Jurkat, Clone E6-1 (cell line): ENCODE measurements at places on chromosomes 3 and 15.

GRCh38 chr3:112539825-112540650 is 21.7 kb downstream of the ATG3 start:
- DNase-seq, result no peak

DNA sequence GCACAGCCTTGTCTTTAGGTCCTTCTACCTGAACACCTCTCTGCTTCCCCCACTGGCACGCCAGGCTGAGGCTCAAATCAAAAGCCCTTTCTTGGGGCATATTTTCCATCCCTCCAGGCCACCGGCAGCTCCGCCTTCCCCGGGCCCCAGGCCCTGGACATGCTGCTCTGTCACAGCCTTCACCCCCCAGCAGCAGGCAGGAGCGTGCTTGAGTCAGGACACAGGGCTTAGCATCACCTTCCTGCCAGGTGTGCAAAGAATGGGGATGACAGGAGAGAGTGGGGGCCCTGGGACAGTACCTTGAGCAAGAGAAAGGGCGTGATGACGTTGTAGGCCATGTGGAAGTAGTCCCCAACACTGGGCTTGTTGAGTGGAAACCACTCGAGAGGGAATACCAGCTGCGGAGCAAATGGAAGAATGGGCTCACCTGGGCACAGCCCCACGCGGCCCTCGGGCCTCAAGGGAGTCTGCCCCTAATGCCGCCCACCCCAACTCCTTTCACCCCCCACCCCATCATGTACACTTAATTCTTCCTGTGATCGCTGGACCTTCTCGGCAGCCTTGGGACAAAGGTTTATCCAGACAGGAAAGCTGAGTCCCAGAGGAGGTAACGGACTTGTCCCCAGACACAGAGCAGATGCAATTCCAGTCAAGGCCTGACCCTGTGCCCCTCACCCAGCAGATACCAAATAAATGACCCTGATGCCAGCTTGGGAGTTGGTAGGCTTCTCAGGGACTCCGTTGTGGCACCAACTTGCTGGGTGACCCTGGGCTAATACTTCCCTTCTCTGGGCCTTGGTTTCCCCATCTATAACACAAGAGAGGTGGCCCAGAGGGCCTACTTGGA is 9.1 kb upstream of the CALML4 start:
- DNase-seq, result no peak

DNA sequence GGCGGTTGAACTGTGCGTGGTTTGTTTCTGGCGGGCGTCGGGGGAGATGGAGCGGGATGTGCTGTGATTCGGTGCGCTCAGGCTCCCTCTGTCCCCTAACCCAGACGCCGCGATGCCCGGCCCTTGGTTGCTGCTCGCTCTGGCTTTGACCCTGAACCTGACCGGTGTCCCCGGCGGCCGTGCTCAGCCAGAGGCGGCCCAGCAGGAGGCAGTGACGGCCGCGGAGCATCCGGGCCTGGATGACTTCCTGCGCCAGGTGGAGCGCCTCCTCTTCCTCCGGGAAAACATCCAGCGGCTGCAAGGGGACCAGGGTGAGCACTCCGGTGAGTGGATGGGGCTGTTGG is 1.2 kb downstream of the TRH start:
- no peak for DNase-seq

GRCh38 chr3:10764259-10765051 is 51.6 kb upstream of the SLC6A11 start:
- no peak for DNase-seq

GRCh38 chr15:59257140-59257539 is 50.5 kb downstream of the LDHAL6B start:
- DNase-seq, result no peak

- DNase-seq, result peak; percentile 40
Observed at GRCh38 chr3:194671511-194671899, 486 bp downstream of the LSG1 start.

- DNase-seq, result no peak
Observed at GRCh38 chr3:175161291-175161690, 302.2 kb downstream of the NAALADL2 start.

GRCh38 chr3:64244011-64244942 is 19.0 kb upstream of the PRICKLE2 start:
- DNase-seq, result peak; percentile 49

DNA sequence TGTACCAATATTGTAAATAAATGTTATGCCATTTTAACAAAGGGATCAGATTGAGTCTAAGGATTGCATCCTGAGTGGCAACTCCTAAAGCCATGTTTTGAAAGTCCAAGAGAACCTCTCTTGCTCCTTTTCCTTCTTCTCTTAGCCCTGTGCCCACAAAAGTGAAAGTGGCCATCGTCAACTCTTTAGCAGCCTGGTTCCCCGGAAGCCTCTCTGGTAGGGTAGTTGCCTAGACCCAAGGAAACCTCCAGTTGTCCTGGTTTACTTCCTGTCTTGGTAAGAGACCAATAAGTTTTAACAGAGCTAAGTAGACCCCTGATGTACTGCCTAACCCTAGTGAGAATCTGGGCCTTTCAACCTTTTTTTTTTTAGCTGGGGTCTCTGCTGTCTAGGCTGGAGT is 10.2 kb upstream of the ITPKA start:
- DNase-seq, result no peak

DNA sequence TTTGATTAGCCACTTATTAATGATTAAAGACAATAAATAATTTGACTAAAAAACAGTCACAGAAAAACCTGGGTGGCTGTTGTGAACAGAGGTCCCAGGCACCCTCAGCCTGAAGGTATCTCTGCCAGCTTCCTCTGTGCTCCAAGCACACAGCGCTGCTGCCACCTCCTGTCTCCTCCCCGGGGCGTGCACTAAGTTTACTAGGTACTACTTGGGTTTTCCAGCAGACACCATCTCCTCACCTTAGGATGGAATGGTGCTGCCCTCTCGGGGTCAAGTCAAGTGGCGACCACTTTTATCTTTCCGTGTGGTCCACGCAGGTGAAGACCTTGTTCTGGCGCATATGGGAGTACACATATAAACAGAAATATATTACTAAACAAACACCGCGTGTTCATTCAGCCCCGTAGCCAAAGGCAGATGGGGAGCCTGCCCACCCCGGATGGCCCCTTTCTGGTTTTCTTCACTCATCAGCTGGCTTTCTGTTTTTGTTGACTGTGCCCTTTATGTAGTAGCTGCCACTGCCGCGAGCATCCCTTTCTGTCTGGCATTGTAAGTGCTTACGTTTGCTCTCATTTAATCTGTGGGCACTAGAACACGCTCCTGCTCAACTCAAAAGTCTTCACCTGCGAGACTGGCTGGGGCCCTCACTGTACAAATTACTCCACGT is 128.0 kb downstream of the LRIG1 start:
- no peak for DNase-seq

DNA sequence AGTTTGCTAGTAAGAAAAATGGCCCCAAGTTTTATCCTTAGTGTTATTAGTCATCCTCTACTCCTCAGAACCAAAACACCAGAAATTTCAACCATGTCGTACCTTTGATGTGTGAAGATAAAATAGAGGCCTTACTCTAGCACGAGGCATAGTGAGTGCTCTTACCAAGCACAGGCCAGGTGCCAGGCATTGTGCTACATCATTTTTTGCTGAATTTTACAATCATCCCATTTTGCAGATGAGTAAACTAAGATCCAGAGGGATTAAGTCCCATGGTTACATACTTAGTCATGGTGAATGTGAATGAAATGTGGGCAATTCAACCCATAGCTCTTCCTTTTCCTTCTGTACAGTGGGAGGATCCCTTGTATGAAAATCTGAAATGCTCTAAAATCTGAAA is 15.2 kb downstream of the LMCD1 start:
- no peak for DNase-seq

GRCh38 chr3:195226445-195226844 is 44.5 kb downstream of the XXYLT1 start:
- no peak for DNase-seq

DNA sequence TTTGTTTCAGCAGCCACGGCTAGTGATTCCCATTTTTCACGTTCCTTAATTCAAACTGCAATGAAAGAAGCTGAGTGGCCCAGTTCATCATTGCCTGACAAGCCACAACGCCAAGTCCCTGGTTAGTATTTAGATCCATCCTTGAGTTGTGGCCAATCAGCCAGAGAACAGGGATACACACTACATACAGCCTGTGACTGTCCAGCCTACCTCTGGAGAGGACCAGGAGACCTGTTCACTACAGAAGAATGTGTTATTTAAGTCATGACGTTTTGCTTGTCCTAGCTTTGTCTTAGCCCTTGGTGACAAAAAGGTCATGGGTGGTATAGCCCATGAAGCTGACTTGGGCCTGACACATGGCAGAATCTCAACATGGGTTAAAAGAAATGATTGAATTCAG is 2.7 kb upstream of the TPM1 start:
- no peak for DNase-seq

DNA sequence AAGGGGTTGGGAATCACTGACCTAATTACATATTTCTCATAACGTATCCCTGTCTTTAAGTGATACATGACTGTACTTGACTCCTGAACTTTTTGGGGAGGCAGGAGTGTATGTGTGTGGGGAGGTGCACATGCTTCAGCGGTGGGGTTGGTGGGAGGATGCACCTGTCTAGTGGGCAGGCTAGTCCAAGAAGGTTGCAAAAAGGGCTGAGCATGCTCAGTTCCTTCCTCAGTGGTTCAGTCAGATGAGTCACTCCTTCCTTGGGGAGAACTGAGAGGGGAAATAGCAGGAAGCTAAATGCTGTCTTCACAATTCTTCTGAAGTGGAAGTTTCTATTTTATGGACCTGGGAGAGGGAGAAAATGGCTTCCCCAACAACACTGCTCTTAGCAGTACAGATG is 24.6 kb upstream of the AP4E1 start:
- DNase-seq, result peak; percentile 67

GRCh38 chr3:45592830-45593707 is 1.5 kb upstream of the LIMD1 start:
- DNase-seq, result no peak

DNA sequence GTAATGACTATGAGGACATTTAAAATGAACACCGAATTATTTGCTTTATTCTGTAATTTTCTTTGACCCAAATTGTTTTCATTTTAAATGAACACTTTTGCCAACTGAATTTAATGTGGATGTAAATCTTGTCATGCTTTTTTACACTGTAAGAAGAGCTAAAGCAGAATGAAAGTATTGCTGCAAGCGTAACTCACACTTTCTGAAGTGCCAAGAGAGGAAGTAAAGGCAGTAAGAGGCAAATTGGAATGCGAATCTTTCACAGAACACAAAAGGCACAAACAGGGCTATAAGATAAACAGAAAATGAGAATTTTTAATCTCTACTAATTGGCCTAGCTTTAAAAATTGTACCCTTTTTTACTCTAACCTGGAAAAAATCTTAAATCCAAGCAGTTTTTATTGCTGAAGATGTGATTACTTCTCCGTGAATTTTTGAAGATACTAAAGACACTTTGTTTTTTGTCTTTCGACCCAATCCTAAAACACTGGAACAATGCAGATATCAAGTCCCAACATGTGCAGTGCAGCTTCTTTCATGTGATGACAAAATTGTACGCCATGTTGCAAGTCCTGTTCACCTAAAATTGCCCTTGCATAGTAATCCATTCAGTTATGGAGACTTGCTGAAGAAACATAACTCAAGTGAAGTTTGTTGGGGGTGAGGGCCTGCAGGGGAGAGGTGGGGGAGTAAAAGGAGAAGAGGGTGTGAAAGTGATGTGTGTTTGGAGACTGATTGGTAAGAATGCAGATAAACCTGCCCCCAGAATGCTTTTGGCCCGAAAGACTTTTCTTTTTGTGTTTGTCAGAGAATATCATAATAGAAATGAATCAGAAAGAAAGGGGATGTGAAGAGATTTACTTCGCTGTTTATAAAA is 1.4 kb downstream of the ARID3B start:
- DNase-seq, result no peak

- DNase-seq, result peak; percentile 18
Observed at GRCh38 chr3:159828542-159828943, 160.1 kb upstream of the IL12A start.

- no peak for DNase-seq
Observed at GRCh38 chr3:36698314-36698713, 66.0 kb downstream of the DCLK3 start.

DNA sequence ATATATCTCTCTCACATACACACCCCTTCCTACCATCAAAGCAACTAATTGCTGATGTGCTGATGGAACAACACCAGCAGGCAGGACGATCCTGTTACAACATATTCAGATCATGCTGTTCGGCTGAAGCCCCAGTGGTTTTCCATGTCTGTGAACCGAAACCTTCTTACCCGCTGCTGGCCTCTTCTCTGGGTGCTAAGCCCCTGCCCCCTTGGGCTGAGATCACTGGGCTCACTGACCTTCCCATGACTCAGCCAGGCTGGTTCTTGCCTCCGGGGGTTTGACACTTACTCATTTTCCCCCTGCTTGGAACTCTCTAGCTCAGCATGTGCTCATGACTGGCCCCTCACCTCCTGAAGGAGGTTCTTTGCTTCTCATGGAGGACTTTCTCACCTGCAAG is 122.0 kb upstream of the RGMA start:
- DNase-seq, result no peak

- DNase-seq, result no peak
Observed at GRCh38 chr3:144106970-144107369, 135.3 kb downstream of the DIPK2A start.

DNA sequence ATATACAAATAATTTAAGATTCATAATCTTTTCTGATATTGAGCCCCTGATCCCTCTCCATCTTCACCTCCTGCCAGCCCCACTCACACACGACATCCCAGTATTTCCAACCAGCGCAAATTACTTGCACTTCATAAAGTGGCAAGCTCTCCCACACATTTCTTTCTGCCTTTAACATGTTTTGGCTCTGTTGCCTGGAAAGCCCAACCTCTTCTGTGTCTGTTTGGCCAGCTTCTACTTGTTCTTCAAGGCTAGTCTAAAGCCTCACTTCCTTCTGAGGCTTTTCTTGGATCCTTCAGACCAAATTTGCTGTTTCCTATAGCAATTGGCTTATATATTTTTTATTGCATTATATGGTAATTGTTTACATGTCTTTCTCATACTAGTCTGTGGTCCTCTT is 5.1 kb upstream of the TM6SF1 start:
- no peak for DNase-seq

- DNase-seq, result no peak
Observed at GRCh38 chr3:138314751-138315150, 14.9 kb downstream of the NME9 start.

DNA sequence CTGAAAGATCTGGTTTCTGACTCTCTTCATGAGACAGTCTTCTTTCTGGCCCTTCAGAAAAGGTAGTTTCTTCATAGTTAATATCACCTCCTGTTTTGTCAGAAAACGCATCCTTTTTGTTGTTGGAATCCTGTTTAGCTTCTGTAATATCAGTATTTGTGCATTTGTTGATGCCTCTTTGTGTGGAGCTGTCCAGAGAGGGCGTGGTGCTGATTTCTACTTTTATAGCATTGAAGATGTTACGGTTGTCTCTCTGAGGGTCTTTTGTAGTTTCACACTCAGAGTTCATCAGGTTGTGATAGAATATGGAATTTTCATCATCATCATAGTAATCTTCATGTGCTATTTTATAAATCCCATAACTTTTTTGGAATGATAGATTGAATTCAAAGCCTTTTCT is 8.9 kb downstream of the GPR149 start:
- peak; percentile 14 for DNase-seq
